Activated naive CD8-positive, alpha-beta T cell treated with anti-CD3 and anti-CD28 coated beads for 36 hours (primary cell): ENCODE measurements at places on chromosomes 5 and 9.

GRCh38 chr5:162128117-162128516 is 60.5 kb downstream of the GABRG2 start:
- no peak for DNase-seq

DNA sequence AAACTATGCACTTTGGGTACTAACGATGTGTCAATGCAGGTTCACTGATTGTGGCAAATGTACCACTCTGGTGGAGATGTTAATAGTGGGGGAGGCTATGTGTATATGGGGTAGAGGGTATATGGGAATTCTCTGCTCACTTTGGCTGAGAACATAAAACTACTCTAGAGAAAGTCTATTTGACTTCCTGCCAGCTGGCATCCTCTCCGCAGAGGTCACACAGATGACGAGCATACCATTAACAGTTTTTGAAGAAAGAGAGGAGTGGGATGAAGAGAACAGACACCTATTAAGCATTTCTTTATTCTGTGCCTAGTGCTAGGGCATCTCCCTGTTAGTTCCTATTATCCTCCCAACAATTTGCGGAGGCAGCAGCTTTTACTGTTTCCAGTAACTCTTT is 58.4 kb upstream of the TRIM32 start:
- no peak for DNase-seq

DNA sequence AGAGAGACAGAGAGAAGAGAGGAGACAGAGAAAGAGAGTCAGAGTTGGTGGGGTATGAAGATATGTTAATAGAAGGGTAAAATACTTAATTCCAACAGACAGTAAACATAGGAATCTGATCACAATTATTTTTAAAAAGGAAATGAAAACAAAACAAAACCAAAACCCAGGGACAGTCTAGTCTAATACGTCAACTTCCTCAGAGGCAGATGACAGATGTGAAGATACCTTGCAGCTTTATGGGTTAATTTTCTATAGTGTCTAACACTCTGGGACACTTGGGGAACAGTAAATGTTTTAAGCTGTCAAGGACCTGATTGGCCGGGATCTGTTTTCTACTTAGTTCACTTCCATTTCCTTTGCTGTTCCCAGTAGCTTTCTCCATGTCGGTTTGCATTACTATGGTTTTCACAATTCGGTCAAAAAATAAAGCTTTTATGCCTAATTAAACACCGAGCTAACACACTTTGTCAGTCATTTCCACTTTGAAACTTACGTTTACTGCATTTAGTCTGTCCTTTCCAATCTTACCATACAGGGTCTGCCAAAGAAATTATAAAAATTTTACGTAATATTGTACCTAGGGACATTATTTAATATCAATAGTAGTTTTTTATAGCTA is 216.5 kb downstream of the MCTP1 start:
- DNase-seq = no peak

GRCh38 chr9:8262625-8263622 is 463.3 kb upstream of the DMAC1 start:
- DNase-seq = no peak

- no peak for DNase-seq
Observed at GRCh38 chr5:61701877-61702602, 370.0 kb downstream of the ZSWIM6 start.

- DNase-seq = no peak
Observed at GRCh38 chr5:128154943-128155342, 71.4 kb downstream of the SLC12A2 start.

GRCh38 chr5:151384106-151384505 is 36.7 kb upstream of the SLC36A2 start:
- no peak for DNase-seq

DNA sequence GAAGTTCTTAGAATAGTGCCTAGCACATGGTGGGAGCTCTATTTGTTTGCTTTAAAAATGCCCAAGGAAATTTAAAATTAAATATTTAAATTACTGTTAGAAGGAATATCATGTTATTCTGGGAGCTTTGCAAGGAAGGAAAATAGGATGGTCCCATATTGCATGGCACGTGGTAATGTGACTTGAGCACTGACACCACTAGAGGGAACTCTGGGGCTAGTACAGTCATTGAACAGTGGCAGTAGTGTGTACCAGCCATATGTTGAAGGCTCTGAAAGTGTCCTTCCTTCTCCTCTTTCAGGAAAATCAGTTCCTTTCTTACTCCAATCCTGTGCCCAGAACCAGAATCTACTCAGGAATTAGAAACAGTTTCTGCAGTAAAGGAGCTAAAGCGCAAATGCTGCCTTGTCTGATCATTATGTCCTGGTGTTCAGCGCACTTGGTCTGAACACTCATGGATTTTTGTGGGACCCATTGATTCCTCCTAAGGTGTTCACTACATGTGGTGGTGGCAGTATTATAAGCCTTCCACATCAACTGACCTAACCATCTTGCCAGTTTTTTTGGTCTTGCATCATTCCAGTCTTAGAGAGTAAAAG is 54.1 kb downstream of the GDA start:
- no peak for DNase-seq

GRCh38 chr5:172479034-172479783 is 24.9 kb upstream of the SH3PXD2B start:
- DNase-seq = peak; percentile 65

GRCh38 chr9:128747241-128747640 is 23.3 kb upstream of the ZDHHC12 start:
- DNase-seq = no peak

DNA sequence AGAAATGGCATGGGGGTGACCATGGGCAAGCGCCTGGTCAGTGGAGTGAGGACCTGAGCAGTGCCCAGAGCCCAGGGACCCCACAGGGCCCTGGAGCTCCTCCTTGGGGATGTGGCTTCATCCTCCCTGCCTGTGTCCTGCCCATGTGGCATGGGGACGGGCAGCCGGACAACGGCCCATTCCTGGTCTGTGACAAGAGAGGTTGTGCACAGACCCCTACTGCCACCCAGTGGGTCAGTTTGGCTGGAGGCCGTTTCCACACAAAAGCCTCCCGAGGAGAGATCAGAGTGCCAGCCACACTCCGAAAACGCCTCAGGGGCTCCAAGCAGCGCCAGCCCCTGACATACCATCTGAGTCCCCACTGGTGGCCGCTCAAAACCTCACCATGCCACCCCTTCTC is 19.8 kb downstream of the SLC6A18 start:
- no peak for DNase-seq

DNA sequence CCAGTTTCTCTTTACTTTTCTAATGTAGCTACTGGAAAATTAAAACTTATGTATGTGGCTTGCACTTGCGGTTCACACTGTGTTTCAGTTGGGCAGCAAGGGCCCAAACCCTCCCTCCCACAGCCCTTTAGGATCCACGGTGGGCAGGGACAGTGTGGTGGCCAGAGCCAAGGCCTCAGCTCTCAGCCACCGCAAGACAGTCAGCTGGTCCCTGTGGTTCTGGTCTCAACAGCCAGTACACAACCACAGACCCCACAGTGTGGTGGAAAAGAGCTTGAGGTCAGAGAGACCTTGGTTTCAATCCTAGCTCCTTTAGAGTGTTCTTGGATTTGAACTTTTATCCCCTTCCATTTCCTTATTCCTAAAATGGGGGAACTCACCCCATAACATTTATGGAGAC is 153.0 kb upstream of the SMIM23 start:
- DNase-seq = no peak

- no peak for DNase-seq
Observed at GRCh38 chr5:122738088-122738487, 36.8 kb upstream of the SNX2 start.

- DNase-seq = no peak
Observed at GRCh38 chr9:14992516-14992915, 82.3 kb upstream of the FREM1 start.

DNA sequence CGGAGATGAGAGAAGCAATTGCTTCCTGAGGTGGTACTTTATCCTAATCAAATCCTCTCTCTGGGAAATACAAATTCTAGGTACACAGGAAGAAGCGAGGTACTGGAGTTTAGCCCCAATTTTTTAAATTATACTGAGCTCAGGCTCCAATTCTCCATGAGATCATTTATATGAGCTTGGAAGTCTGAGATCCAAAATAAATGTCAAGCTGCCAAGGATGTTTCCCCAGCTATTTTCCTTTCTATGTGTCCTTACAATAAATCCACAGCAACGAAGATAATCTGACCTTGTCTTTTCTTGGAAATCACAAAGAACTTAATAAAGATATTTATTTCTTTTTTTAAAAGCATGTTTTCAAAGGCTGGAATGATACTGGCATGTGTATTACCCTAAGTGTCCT is 597.3 kb downstream of the GABRG2 start:
- no peak for DNase-seq

GRCh38 chr5:68261169-68261568 is 45.6 kb downstream of the PIK3R1 start:
- DNase-seq = no peak

DNA sequence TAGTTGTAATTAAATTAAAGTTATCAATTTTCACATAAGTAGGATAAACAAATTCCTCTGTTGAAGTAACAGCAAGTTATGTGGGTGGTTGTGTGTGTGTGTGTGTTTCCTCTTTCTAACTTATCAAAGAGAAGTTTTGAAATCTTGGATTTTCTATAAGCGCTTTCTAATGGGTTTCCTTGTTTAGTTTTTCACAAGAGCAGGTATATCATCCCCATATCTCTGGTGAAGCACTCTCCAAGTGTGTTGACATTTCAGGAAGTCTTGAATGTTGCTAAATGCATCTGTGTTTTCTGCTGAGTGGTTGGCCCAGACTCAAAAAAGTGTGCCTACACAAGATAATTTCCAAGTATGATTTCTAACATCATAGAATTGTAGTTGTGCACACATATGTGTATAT is 43.3 kb downstream of the PRDM6 start:
- DNase-seq = no peak

GRCh38 chr5:17428176-17428800 is 69.7 kb upstream of the TAF11L2 start:
- DNase-seq = no peak
